ENCODE measurements at places on chromosomes 5 and 9.

DNA sequence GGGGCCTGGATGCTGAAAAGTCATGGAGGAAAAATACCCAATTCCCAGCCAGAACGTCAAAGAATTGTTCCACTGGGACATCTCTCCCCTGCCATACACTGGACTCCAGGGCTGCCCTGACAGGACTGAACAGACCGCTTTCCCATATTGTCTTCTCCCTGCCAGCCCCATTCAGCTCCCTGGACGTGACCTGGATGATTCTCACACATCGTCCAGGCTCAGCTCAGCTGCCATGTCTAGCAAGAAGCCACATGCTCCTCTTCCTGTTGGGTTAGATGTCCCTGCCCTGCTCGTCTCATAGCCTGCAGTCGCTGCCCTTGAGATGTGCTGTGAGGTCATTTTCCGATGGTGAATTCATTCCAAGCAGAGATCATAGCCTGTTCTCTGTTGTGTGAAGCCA is 37.4 kb downstream of the FOXI1 start:
- no peak for DNase-seq

DNA sequence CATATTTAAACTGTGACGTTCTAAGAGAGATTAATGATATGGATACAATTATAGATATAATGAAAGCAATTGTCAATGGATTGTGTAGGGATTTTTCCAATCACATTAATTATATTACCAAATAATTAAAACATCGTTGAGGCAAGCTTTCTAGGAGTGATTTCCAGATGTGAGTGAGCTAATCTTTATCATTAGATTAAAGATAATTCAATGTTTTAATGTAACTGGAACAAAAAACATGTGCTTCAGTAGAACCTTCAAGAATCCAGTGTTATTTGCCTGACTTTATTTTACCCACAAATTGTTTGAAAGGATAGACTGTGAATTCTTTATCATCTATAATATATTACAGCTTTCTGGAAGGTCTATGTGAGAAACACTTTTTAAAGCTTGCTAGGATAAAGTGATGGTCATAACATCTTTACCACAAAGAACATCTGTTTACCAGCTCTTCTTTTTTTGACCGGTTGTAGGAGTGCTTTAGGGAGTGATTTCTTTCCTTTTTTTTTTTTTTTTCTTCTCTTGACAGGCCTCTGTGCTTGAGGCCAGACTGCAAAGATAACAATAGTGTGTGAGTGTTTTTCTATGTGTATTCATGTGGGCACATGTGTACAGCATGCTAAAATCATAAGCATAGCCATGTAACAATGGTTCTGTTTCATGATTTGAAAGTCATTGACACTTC is 35.0 kb downstream of the SNCAIP start:
- DNase-seq = no peak

DNA sequence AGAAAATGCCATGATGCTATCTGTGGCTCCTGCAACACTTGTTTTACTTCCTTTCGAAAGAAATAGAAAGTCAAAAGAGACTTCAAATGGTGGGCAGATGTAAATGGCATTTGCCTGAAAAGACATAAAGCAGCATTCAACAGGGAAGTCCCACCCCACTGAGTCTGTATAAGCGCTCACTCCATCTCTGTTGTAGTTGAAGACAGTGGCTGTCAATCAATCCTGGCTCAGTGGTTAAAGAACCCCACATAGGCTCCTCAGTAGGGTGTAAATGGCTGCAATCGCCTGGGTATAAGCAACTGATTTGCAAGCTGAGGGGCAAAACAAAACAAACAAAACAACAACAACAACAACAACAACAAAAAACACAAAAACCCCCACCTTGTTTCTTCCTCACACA is 158.7 kb downstream of the EFNA5 start:
- no peak for DNase-seq

- no peak for DNase-seq
Measured at GRCh38 chr9:134604834-134605233, 36.8 kb upstream of the COL5A1 start.

- DNase-seq = no peak
Measured at GRCh38 chr5:175206669-175207068, 237.3 kb downstream of the DRD1 start.

GRCh38 chr5:111299831-111300432 is 75.7 kb downstream of the CAMK4 start:
- no peak for DNase-seq

DNA sequence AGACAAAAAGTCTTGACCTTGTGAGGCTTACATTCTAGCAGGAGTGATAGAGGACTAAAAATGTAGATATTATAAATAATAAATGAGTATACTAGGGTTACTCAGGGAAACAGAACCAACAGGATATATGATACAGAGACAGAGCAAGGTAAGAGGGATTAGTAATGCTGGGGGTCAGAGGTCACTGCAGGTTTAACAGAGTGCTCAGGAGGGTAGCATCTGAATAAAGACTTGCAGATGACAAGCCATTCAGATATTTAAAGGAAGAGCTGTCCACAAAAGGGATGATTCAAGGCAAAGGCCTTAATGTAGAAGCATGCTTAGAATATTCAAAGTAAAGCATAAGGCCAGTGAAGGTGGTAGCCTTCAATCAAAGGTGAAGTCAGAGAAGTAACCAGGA is 65.6 kb upstream of the SEMA6A start:
- DNase-seq = no peak

GRCh38 chr5:56774957-56775356 is 40.4 kb upstream of the MAP3K1 start:
- no peak for DNase-seq

- no peak for DNase-seq
Measured at GRCh38 chr9:122095010-122095767, 2.1 kb upstream of the TTLL11 start.

DNA sequence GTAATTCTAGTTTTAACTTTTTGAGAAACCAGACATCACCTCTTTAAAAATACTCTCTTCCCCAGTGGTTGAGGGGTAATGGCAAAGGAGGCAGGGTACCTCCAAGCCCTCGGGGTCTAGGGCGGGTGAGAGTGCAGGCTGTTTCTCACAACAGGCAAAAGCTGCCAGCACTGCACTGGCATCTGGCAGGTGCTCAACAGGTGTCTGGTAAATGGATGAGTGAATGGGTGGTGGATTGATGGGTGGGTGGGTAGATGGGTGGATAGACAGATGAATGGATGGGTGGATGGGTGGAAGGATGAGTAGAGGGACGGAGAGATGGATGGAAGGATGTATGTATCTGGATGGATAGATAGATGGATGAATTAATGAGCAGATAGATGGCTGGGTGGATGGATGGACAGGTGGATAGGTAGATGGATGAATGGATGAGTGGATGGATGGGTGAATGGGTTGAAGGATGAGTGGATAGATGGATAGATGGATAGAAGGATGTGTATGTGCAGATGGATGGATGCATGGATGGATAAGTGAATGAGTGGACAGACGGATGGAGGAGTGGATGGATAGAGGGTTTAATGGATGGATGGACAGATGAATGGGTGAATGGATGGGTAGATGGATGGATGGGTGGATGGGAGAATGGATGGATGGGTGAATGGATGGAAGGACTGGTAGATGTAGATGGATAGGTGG is 84.6 kb downstream of the COL5A1 start:
- no peak for DNase-seq

GRCh38 chr5:73234204-73234555 is 61.2 kb downstream of the TMEM174 start:
- DNase-seq = no peak

- DNase-seq = no peak
Measured at GRCh38 chr9:69463497-69464068, 138.6 kb downstream of the ENTREP1 start.

GRCh38 chr5:133357758-133358157 is 254.6 kb downstream of the FSTL4 start:
- DNase-seq = no peak

Data from SK-N-MC (cell line).